NCI-H2081 treated with DMSO at 0.1 percent for 48 hours (cell line): ENCODE measurements at places on chromosomes 11 and 22.

GRCh38 chr11:110809417-110810199, 97.4 kb upstream of the ARHGAP20 start:
- DNase-seq = no peak

GRCh38 chr22:36953239-36954080, 40.0 kb downstream of the CSF2RB start:
- DNase-seq = no peak

- no peak for DNase-seq
Measured at GRCh38 chr11:16184588-16184987, 171.8 kb downstream of the SOX6 start.

GRCh38 chr11:60923326-60923725, 934 bp upstream of the TMEM132A start:
- no peak for DNase-seq

DNA sequence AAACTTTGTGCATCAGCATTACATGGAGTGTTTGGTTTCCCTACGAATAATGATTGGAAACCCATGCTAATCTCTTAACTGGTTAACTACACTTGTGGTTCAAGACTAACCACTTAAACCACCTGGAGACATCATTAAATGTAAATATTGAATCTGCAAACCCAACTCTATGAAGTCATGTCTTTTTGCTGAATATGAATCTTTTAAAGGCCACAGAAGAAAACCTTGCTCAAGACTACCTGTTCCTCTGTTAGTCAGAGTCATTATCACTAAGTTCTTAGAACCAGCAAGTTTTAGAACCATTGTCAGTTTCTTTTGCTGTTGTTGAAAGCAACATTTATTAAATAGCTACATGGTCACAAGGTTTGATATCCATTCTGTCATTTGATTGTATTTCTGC, 70.7 kb downstream of the SIK2 start:
- DNase-seq = no peak

DNA sequence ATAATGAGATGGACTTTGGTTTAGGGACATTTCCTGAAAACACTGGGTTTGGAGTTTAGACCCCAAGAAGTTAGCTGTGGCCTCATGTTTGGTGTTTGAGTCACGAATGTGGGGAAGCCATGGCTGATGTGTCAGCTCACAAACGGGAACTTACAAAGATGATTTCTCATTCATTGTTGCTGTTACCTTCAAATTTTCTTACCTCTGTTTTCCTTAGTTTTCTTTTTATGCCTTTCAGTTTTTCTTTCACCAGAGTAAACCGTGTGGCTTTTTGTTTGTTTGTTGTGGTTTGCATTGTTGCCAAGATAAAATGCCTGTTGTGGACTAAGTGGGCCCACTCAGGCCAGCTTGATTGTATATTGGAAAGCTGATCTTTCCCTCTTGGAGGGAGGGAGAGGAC, 89.1 kb downstream of the SWAP70 start:
- no peak for DNase-seq

GRCh38 chr11:93548679-93549319, 5.6 kb upstream of the SMCO4 start:
- no peak for DNase-seq

DNA sequence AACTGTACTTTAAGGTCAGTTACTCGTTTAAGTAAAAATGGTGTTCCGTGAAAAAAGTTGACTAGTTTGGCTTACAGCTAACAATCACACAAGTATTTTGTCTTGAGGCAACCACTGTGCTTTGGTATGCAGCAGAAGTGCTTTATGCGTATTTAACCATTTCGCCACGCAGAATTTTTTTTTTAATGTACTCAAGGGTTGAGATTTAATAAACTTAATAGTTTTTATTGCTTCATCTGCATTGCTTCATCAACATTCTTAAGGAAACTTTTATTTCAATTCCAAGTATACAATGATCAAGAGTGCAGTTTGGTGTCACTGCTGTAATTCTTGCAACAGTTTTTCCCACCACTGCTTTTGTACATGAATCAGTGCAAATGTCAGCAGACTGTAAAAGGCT, 66.4 kb downstream of the ZNRF3 start:
- DNase-seq = no peak

- no peak for DNase-seq
Measured at GRCh38 chr22:30564761-30565119, 9.7 kb downstream of the GAL3ST1 start.

GRCh38 chr11:61602775-61603569, 22.1 kb upstream of the SYT7 start:
- DNase-seq = no peak

- no peak for DNase-seq
Measured at GRCh38 chr11:67437082-67437808, at the start of gene PTPRCAP. TSS of gene PTPRCAP (minus strand) at chr11:67437682. CDS start at chr11:67437619, 63 bp downstream.

DNA sequence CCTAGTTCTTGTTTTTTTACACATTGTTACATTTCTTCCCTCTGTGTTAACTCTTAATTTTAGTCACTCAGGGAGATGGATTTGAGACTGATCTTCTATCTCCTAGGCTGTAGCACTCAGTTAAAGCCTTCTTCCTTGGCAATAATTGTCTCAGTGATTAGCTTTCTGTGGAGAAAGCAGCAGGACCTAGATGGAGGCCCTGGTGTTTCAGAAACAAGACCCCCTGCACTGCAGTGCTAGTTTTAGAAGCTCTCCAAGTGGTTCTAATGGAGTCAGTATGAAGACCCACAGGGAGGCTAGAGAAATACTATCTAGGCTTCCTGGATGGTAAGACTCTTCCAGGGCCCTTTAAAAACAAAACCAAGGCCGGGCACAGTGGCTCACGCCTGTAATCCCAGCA, 4.1 kb upstream of the PC start:
- no peak for DNase-seq

DNA sequence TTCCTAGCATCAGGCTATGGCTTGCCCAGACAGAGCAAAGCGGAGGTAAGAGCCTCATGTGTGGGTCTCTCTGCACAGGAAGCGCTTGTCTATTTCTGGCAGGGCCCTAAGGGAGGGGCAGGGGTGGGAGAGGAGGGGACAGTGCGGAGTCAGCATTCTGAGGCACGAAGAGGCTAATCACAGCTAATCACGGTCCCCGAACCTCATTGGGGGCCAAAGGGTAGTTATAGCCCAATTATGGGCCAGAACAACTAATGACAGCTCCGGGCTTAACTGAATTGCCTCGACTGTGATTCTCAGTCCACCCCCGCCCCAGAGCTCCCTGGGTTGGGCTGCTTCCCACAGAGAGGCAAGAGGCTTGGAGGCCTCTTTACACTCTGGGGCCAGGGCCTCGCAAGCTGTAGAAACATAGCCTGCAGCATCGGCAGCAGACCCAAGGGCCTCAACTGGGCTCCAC, 72.7 kb upstream of the PRDM11 start:
- DNase-seq = no peak

DNA sequence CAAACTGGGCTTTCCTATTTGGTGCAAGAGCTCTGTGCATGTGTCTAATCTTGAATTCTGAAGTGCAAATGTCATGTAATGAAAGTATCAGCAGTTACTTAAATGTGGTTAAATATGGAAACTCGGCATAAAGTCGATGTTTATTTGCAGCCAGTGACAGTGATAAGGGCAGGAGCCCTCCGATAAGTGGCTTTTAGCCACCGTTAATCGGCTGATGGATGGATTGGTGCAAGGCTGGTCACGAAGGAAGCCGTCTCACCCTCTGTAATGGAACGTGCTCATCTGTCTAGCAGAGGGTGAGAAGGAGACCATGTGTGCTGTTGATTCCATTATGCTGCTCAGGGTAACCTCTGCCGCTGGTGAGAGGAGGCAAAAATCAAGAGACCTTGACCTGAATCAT, 121.8 kb upstream of the PAX6 start:
- DNase-seq = no peak

- DNase-seq = no peak
Measured at GRCh38 chr11:19592842-19593241, 119.8 kb upstream of the NAV2 start.

- no peak for DNase-seq
Measured at GRCh38 chr11:115874843-115875242, 370.6 kb upstream of the CADM1 start.

GRCh38 chr11:130066338-130066737, 3.4 kb upstream of the APLP2 start:
- DNase-seq = no peak

DNA sequence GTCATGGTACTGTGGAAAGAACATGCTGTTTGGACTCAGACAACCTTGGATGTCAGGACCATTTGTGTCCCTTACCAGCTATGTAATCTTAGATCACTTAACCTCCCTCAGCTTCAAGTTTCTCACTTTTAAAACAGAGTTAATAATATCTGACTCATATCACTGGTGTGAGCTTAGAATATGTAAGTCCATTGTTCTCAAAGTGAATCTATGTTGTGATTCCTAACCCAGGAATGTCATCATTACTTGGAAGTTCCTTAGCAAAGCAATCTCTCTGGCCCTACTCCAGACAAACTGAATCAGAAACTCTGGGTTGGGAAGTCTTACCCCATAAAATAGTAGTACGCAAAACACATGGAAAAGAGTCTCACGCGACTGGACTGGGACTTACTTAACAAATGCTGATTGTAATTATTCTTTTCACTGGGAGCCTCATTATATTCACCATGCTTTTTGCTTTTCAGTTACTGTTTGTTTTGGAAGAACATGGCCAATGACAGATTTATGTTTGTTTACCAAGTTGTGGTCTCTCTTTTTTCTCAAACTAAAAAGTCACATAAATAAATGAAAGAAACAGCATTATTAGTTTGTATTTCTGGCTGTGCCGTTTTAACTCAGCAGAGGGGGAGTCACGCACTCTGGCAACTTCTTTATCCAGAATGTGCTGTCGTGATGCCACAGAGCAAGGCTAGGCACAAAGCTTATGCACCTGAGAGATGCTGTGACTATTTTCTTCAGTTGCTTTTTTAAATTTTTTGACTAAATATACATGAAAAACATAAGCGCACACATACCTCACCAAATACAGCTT, 217.7 kb upstream of the CTSC start:
- no peak for DNase-seq

DNA sequence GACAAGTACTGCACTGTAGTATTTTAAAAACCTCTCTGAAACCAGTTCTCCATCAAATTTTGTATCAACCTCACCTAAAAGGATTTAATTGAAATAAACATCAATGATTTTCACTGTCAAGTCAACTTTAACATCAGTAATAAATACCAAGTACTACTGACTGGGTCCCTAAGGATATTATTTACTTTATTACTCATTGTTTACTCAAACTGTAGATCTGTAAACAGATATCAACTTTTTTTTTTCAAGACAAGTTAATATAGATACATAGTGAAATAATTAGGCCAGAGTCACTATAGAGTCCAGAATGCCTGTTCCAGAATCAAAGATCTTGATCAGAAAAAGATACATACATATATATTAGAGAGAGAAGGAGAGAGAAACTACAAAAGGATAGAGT, 1.6 kb downstream of the RNF141 start:
- DNase-seq = no peak

- no peak for DNase-seq
Measured at GRCh38 chr11:74438681-74439080, 28.7 kb downstream of the KCNE3 start.

GRCh38 chr11:28072321-28072720, 35.6 kb downstream of the KIF18A start:
- DNase-seq = no peak

DNA sequence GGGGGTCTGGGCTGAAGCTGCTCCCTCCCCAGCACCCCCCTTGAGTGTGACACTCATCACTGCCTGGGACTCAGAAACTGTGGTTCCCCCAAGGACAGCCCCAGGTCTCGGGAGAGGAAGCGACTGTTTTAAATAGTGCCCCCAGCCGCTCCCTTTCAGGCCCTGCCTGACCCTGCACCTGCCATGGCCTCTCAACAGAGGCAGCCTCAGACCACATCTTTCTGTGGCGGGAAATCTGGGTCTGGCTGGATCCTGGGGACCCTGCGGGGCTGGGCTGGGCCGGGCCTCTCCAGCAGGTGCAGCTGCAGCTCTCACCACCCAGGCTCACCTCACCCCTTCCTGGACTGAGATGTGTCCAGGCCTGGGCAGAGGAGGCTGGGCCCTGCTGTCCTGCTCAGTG, 3.7 kb upstream of the IGLL1 start:
- DNase-seq = no peak

DNA sequence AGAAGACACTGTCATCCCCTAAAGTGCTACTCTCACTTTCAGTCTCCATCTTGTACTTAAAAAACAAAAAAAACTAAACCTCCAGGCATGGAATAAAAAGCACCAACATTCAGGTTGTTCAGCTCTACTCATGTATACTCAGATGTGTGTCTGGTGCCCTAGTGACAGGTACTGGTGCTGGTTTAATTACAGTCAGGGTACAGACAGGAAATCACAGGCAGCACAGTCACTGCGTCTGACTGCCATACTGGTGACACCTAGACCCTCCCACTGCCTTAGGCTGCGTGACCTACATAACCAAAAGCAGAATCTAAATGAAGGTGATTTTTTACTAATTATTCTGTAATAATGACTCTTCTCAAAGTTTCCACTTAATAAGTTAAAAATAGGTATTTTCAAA, at the start of gene ARHGAP32:
TSS of gene ARHGAP32 (minus strand) at position 176 of the 400 bp plus-strand sequence. CDS start at position 49, 127 bp downstream.
- DNase-seq = peak; percentile 17

DNA sequence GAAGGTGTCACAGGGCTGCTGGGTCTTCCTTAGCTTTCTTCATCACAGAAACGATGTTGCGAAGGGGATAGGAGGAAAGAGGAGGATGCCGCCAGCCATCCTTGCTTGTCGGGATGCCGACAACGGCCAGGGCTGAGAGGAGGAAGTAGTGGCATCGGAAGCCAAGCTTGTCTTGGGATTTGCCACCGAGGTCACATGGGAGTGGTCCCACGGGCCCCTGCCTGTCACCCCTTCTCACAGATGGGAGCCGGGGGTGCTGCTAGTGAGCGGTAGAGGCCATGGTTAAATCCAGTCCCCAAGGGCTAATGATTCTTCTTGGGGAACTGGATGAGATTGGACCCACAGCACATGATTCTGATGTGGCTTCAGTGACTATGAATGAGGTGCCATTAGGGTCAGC, 1375.8 kb downstream of the BRD1 start:
- no peak for DNase-seq

DNA sequence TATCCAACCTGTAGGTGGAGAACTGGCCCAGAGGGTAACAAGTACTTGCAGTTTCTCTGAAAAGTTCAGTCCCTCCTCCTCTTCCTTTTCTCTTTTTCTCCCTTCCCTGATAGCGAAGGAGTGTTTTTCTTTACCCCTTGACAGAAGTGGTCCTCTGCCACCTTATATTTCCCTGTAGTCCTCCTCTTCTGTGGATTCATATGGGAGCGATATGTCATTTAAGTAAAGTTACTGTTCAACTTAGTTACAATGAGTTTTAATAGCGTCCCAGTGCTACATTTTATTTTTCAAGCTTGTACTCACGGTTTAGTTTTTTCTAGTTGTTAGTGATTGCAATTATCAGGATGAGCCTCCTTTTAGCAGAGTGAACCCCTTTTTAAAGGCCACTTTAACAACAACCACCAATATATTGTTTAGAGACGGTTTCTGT, 1.4 kb downstream of the PCF11 start:
- DNase-seq = no peak

GRCh38 chr11:92137747-92138146, 86.9 kb upstream of the FAT3 start:
- DNase-seq = no peak
